ENCODE measurements at places on chromosomes 12 and 14.

GRCh38 chr12:32671930-32672780, 6.9 kb upstream of the DNM1L start:
- DNase-seq = no peak

GRCh38 chr12:79151956-79152355, 287.4 kb downstream of the SYT1 start:
- no peak for DNase-seq

GRCh38 chr12:40262657-40263056, 37.9 kb downstream of the LRRK2 start:
- no peak for DNase-seq

DNA sequence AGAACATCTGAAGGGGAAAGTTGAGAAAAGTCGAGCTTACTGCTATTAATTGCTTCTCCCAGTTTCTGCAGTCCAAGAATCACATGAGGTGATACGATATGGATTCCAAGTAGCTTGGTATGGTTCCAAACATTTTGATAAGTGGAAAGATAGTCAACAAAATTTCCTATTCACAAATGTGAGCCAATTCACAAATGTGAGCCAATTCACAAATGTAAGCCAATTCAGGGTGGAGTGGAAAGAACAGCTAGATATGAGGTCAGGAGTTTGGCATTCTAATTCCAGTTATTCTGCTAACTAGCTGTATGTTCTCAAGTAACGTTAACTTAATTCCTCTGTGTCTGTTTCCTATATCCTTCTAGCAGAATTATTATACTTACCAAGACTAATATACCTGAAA, 37.6 kb upstream of the DHRS4 start:
- DNase-seq = no peak

- DNase-seq = no peak
Observed at GRCh38 chr14:88189417-88190191, 133.5 kb downstream of the KCNK10 start.

GRCh38 chr14:104403421-104404220, 175.9 kb upstream of the C14orf180 start:
- no peak for DNase-seq

DNA sequence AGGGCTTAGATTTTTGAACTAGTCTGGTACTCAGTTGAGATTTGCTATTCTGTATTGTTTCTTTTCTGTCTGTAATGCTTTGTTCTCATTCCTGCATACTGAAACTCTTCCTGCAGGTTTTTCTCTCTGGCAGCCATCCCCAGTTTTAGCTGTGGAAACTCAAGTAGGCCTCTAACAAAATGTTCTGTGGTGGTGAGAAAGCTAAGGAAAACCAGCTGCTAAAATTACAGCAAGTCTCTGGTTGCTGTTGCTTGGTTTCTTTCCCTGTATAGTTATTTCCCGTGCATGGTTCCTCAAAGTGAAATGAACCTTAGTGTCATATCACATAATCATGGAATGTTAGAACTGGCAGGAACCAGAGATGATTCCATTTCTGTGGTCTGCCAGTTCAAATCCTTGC, 442.5 kb downstream of the NRXN3 start:
- no peak for DNase-seq

- DNase-seq = no peak
Observed at GRCh38 chr14:86574051-86574777, 1044.3 kb downstream of the FLRT2 start.

DNA sequence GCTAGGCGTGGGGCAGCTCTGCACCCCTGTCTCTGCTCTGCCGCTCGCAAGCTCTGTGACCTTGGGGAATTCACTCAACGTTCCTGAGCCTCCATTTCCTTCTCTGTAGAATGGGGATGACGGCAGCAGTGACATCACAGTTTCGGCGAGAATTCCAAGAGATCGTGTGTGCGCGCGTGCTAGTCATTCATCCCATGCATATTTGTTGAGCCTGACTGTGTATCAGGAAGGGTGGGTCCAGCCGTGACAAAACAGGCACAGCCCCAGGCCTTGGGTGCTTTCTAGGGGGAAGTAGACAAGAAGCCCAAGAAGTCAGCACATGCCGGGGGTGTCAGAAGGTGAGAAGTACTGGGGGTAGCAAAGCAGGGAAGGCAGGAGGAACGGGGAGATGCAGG, 145.6 kb upstream of the NCOR2 start:
- DNase-seq = no peak

- no peak for DNase-seq
Observed at GRCh38 chr14:81971911-81972310, 438.3 kb upstream of the SEL1L start.

DNA sequence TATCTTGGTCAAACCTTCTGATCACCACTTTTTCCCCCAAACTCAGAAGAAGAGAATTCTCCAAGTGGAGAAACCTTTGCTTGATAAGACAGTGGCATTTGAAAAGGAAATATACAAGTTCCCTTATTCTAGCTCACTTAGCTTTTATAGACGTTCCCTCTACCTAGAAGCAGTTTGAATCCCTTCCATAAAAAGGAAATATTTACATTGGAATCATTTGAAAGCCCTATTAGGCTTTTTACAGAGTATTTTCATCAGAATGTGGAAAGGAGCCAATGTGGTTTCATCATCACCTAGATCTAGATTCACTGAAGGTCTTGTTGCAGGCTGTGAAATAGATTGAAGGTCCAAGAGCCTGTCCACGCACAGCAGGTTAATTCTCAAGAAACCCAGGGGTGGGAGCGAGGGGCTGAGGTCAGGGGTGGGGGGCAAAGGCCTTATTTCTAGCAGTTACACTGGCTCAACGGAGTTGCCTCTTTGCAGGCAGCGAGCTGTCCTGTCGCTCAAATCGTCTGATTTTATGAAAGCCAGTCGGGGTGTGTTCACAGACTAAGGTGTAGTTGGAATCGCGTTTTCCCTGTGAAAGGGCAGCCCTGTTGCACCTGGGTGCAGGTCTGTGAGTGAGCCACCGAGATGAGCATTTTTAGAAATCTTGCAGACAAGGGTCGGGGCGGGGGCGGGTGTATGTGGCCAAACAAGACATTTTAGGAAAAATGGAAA, 45.6 kb downstream of the AACS start:
- no peak for DNase-seq

DNA sequence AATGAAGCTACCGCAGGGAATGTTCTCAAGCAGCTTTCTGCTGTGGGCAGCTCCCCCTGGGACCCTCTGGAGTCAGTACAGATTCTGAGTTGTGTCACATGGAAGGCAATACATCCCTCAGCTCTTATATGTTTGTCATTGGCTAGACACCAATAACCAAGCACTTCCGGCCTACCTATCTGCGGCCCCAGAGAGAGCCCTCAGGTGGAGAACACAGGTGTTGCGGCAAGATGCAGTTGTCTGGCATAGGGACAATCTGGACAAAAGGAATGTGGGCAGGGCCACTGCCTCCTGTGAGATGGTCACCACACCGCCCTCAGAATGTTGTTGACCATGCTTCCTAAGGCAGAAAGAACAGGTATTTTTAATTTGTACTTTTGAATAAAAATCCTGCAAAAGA, 118.7 kb downstream of the BRMS1L start:
- no peak for DNase-seq

- no peak for DNase-seq
Observed at GRCh38 chr12:19778797-19779196, 339.5 kb downstream of the AEBP2 start.

DNA sequence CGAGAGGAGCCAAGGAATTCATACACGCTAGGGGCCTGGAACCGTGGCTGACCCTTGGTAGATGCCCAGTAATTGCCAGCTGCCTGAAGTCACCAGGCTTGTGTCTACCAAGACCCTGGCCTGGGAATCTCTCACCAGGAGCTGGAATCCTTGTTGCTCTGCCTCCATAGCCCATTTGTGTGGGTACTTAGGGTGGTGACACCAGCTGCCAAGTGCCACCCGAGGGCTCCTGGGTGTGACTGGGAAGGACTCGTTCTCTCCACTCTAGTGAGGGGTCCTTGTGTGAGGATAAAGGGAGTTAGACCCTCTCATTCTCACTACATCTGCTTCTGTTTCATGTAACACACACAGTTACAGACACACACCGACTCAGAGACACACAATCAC, 17.9 kb downstream of the SERPINA1 start:
- no peak for DNase-seq

GRCh38 chr12:2877953-2878732, 1.1 kb downstream of the RHNO1 start:
- no peak for DNase-seq

DNA sequence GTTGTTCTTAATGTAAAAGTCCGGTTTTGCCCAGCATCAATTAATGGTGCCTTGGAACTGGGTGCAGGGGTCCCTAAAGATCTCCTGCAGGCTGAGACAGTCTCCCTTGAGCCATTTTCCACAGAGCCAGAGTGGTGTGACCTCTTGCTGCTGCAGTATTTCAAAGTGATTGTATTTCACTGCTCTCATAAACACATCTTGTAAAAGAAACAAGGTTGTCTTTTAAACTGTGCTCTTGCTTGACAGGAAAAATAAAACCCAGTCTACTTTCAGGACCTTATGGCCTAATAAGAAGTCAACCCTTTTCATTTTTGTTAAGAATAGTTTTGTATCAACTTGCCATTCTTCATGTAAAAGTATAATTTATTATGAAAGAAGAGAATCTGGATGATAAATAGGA, 44.7 kb downstream of the TMEM117 start:
- no peak for DNase-seq

GRCh38 chr14:67508956-67509355, 20.4 kb upstream of the TMEM229B start:
- DNase-seq = no peak

GRCh38 chr12:64810831-64811230, 13.6 kb upstream of the TBC1D30 start:
- no peak for DNase-seq

GRCh38 chr14:58118097-58118815, 33.8 kb downstream of the ARMH4 start:
- DNase-seq = no peak

DNA sequence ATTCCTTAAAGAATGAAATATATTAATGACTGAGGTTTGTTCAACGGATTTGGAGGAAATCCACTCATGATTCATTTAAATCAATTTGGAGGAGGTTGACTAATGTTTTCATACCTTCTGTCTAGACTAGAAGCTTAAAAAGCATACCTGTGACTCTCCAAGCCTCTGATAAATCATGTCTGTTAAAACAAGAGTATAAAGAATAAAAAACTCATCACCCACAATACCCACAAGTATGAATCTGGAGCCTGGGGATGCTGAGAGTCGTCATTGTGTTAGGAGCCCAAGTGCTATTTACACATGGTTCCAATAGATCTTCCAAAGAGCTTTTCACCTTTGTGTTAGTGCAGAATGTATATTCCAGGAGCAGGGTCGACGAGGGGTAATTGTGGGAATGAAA, 86.8 kb upstream of the ADAMTS20 start:
- DNase-seq = no peak

DNA sequence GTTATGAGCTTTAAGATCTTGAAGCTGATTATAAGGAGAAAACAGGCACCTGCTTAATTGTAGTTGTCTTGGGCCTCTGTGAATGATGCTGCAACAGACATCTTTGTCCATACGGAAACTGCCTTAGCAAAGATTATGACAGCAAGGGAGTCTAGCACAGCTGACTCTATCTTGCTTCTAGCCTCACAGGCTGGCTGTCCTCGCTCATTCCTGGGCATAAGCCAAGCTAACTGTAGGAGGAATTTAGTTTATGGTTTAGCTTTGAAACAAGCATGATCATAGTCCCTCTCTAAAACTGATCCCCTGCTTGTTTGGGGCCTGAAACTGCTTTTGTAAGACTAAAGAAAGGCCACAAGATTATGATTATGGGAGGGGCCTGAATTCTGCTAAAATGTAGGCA, 74.3 kb upstream of the C14orf132 start:
- DNase-seq = no peak

GRCh38 chr14:36065831-36066230, 110.7 kb downstream of the PTCSC3 start:
- DNase-seq = no peak

DNA sequence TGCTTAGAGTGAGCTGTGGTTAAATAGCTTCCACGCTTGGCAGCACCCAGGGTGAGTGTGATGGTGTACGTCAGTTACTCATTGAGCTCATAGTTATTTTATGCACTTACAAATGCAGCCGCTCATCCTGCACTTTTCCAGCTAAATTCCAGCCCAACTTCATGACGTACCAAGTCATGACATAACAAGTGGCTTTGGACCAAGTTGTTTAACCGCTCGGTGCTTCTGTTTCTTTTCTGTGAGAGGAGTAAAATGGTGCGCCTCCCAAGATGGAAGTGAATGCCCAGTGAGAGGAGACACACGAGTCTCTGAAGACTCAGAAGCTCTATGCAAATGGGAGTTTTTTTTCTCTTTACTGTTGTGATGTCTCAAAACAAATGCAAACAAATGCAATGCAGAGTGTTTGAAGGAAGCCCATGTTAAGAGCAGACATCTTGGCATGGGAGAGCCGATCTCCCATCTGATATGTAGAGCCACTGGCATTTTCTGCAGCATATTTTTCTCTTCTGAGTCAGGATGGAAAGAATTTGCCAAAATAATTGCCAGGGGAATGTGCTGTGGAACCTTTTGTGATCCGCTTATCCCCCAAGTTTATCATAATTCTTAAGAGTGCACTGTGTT, 72.2 kb downstream of the FBXW8 start:
- no peak for DNase-seq

GRCh38 chr12:43348221-43348620, 203.8 kb downstream of the ADAMTS20 start:
- no peak for DNase-seq

- DNase-seq = no peak
Observed at GRCh38 chr12:5621329-5621728, 189.4 kb downstream of the NTF3 start.

DNA sequence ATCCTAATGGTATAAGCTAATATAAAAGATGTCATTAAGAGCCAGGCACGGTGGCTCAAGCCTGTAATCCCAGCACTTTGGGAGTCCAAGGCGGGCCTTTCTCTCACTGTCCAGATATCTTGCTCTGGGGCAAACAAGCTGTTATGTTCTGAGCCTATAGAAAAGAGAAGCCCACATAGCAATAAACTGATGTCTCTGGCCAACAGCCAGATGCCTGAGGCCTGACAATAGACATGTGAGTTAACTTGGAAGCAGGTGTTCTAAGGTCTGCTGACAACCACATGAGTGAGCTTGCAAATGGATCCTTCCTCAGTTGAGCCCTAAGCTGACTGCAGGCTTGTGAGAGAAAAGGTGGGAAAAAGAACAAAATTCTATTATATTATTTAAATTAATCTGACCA, 25.0 kb downstream of the YAF2 start:
- no peak for DNase-seq

DNA sequence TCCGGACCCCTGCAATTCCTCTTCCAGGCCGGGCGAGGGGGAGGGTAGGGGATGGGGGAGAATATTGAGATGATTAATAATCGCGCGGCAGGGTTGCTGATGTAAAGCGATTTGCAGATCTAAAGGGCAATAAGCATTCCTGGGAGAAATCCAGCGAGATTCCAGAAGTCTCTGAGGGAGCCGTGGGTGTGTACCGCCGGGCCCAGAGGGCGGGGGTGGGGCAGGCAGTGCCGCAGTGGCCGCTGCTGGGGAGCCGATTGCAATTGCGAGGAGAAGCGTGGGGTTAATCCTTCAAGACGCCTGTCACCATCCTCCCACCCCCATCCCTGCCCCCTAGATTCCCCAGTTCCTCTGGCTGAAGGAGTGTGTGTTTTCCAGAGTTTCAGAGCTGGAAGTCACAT, 16.4 kb downstream of the FOS start:
- DNase-seq = no peak

GRCh38 chr12:26471560-26471959, 276.2 kb downstream of the SSPN start:
- DNase-seq = no peak

GRCh38 chr12:52066346-52067080, 3.3 kb upstream of the ATG101 start:
- no peak for DNase-seq
